ENCODE measurements at places on chromosomes 6 and 20. TPM values are rescaled to one million over a fixed set of nuclear protein-coding genes. Genes with fewer than 3 reads are reported as not detected.
A peak's percentile ranks its signal among the peaks of the same experiment; 100 is the strongest.

The SLC12A5 gene
- polyA plus RNA-seq = 3.1 TPM

- DNase-seq = peak; percentile 88
Observed at GRCh38 chr6:4008324-4009047, 70.5 kb downstream of the FAM217A start.

The OTOR gene
- not detected for polyA plus RNA-seq

- DNase-seq = peak; percentile 51
Observed at GRCh38 chr6:118565311-118565960, 17.3 kb downstream of the PLN start.

GRCh38 chr6:24072038-24072746, 53.8 kb upstream of the NRSN1 start:
- DNase-seq = no peak

The EFCAB8 gene
- not detected for polyA plus RNA-seq

The ADAM33 gene
- 54.8 TPM for polyA plus RNA-seq

DNA sequence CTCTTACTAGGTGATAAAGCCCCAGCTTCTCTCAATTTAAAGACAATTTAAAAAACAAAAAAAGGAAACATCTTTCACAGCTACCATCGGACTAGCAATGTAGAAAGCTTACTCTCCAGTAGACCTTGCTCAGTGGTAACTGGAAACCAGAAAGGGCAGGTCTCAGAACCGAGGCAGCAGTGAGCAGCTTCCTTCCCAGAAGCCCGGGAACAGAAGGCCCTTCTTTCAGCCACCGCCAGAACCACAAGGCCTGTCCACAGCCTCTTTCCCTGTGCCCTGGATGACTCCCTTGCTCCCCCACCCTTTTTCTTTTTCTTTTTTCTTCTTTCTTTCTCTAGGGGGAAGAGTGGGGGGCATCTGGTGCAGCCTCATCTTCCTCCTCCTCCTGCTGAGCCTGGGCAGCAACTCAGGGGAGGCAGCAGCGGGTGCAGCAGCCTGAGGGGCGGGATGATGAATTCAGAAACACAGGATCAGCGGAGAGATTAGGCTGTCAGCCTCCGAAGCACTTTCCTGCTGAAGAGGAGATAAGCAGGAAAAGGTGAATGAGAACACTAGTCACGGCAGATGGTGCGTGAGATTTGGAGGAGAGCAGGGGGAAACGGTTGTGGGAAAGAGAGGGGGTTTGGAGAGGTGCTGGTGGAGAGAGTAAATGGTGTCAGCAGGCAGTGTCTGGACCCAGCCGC, 158.5 kb downstream of the ID4 start:
- no peak for DNase-seq

DNA sequence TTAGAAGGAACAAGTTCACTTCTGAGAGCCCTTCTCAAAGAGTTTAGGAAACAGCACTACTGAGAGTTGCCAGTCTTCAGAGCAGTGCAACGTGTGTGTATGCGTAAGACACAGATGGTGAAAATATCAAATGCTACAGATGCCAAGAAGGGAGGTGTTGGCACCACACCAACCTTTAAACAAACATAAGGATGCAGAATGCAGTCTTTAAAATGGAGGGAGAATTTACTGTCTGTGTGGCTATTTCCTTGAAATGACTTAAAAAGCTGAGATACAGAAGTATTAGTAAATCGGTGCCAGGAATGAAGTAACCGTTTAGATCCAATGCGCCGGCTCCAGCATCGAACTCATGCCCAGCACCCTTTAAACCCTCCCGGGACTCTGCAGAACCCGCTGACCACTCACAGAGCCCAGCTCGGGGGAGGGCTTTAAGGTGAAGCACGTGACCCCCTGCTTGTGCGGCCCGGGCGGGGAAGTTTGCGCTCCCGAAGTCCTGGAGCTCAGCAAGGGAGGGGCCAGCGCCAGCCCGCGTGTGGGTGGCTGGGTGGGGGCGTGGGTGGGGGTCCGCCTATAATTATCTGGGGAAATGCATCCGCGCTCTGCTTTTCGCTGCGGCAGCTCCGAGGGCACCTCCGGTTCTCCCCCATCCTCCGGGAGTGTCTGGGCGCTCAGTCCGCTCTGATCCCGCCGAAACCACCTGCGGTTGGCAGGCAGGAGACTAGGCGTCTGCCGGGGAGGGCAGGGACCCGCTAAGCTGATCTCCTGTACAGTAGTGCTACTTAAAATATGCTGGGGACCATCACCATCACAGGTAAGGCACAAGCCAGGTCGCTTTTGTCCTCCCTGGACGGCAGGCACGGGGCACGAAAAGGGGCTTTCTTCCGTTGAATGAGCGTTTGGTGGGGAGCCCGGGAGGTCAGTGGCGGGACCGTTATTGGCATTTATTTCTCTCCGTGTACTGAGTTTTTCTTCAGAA, 66.0 kb downstream of the ZBTB2 start:
- peak; percentile 64 for DNase-seq

- DNase-seq = no peak
Observed at GRCh38 chr6:144250276-144250675, 34.9 kb upstream of the UTRN start.

DNA sequence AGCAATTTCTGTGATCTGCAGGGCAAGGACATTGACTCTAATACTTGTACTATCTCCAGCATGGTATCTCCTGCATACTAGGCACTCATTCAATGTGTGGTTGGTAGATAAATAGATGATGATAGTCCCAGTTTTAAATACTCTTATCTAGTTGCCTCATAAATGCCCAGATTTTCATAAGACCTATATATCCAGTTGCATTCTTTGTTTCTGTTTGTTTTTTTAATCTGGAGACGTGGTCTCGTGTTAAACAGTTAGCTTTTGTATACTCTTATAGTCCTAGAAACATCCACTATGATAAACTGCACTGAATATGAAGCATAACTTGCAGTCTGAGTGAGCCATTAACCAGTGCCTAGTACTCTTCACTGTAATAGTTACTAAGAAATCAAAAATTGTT, 35.5 kb upstream of the SUMO4 start:
- no peak for DNase-seq

DNA sequence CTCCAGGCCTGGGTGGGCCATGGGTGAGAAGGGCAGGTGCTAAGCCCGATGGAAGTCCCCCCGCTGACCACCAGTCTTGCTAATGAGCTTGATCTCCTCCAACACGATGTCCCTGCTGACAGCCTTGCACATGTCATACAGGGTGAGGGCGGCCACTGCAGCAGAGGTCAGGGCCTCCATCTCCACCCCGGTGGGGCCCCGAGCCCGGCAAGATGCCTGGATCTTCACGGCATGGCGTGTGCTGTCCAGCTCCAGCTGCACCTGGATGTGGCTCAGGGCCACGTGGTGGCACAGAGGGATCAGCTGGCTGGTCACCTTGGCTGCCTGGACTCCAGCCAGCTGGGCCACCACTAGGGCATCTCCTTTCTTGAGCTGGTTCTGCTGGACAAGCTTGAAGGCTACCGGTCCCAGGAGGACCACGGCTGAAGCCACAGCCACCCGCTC, 27.9 kb downstream of the MOCS1 start:
- no peak for DNase-seq

DNA sequence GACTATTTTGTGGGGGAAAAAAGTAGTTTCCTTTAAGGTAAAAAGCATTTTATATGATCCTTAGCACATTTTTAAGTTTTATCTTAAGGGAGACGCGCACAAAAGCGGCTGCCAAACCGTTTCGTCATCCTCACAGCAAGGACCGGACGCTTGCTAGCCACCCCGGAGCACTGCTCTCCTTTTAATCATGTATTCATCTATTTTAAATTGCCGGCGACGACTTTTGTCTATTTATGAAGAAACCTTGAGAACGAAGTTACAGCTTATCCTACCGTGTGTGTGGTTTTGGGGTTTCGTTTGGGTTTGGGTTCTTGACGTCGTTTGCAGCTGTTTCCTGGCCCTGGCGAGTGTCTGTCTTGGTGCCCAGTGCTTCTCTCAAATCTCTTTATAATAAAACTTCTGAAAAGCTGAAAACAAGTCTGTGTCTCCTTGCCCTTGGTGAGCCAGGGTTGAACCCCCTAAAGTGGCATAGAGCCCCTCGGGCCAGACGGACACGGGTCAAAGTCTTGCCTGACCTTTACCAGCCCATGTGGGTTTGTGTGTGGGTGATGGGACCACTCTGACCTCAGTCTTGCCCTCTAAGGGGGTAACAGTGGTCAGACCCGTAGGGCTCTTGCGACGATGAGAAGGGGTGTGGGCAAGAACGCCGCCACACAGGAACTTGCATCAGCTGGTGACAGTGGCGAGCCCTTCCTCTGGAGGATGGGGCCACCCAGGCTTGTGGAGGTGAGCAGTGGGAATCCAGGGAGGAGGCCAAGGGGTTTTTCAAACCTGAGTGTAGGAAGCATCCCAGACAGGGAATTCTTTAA, 117.6 kb downstream of the JPH2 start:
- DNase-seq = no peak

- DNase-seq = no peak
Observed at GRCh38 chr6:135298455-135298854, 117.3 kb downstream of the MYB start.

The PTGIS gene
- polyA plus RNA-seq = 25.4 TPM

- DNase-seq = peak; percentile 83
Observed at GRCh38 chr6:683742-684440, 9.0 kb downstream of the EXOC2 start.

The C6orf132 gene
- 10.5 TPM for polyA plus RNA-seq

GRCh38 chr6:159700970-159701369, 7.9 kb upstream of the SOD2 start:
- DNase-seq = no peak

The XRN2 gene
- 39.6 TPM for polyA plus RNA-seq

DNA sequence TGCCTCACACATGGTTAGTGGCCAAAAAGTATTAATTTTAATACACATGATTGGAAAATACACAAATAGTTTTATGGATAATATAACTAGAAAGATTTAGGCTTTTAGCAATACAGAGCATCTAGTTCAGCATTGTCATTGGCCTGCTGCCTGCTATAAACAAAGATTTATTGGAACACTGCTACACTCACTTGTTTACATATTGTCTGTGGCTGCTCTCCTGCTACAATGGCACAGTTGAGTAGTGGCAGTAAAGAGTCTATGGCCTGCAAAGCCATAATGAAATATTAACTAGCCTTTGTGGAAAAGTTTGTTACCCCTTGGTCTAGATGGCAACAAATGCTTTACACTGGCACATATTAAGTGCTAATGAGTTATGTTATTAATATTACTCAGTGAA, 37.8 kb downstream of the ZNF451 start:
- no peak for DNase-seq

The MLN gene
- 0.86 TPM for polyA plus RNA-seq

- peak; percentile 42 for DNase-seq
Observed at GRCh38 chr6:25883991-25884390, 9.9 kb upstream of the SLC17A3 start.

DNA sequence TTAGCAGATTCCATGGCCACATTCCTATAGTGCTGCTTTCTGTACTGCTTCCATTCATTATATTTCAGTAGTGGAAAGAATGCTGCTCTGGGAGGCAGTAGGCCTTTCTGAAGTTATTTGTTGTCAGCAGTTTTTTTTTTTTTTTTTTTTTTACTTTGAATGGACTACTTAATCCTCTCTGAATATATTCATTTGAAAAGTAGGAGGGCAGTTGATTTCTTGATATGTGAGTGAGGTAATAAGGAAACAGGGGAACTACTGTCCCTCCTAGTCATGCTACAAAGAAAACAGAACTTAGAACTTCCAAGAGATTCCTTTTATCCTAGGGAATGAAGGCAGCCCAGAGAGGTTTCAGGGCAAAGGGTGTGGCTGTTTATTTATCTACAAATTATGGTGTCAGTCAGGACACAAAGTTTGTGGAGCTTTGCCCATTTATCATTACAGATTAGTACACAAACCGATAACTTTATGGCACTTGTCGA, 155.9 kb downstream of the JARID2 start:
- DNase-seq = peak; percentile 15

DNA sequence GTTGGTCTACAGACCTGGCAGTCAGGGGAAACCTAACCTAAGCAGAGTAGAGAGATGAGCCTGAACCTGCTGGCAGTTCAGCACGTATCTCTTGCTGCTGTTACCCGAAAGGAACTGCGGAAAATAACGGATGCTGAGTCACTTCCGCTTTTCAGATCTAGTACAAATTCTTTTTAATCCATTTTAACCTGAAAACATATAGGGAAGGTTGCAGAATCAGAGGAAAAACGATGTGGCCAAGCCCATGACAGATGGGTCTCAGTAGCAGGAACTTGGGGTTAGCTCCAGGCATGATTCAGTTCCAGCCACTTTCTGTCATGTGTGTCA, 351.9 kb upstream of the PRND start:
- no peak for DNase-seq

DNA sequence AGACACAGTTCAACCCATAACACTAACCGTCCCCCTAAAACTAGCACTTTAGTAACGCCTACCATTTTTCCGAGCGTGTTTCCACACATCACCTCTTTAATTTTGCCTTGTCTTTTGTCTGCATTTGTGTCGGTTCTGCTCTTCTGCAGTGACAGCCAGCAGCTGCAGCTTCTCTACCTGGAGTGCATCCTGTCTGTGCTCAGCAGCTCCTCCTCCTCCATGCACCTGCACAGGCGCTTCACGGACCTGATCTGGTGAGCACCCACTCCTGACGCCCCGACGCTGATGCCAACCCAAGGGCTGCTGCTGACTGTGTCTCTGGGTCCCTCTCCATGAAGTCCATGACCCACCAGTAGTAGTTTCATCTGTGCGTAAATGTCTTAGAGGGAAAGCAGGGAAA, 35.4 kb upstream of the PBOV1 start:
- no peak for DNase-seq

The GRM1 gene
- polyA plus RNA-seq = 0.22 TPM

The PI16 gene
- polyA plus RNA-seq = 0.28 TPM

The ECT2L gene
- not detected for polyA plus RNA-seq

DNA sequence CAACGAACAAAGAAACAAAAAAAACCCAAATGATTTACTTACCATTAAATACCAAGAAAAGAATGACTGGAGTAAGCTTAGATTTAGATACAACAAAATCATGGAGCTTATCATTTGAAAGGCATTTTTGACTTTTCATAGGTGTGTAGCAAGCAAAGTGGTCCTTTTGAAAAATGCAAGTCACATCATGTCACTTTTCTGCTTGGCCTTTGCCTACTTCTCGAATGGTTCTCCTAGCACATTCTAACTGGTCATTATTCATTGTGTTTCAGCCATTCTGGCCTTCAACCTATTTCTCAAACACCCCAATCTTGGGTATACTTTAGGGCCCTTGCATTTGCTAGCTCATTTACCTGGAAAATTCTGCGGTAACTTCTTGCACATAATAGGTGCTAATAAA, 22.6 kb downstream of the ASXL1 start:
- DNase-seq = no peak

The SRSF3 gene
- 192 TPM for polyA plus RNA-seq

Measured in hepatocyte (in vitro differentiated cells).